NCI-H1048 (cell line): ENCODE measurements at places on chromosomes 7 and 10.

GRCh38 chr7:23472046-23472445 is 1.8 kb upstream of the IGF2BP3 start:
- no peak for DNase-seq

- DNase-seq = no peak
Measured at GRCh38 chr7:116500078-116500853, 728 bp downstream of the CAV2 start.

GRCh38 chr7:39651265-39651664 is 27.9 kb downstream of the RALA start:
- no peak for DNase-seq

DNA sequence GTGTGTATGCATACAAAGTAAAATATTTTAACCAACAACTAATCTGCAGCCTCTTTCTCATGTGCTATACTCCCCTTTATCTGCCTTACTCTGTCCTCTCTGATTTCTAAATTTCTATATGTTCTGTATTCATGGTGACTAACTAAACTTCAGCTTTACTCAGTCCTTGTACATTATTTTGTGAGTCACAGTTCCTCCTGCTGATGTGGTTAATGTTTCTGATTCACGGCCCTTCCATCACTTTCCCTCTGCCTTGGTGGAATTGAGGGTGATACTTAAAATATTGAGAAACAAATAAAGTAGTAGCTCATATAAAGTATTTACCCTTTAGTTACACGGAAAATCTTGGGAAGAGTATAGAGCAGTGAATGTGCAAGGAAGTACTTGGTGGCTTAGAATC is 899.1 kb upstream of the ZWINT start:
- DNase-seq = no peak

GRCh38 chr7:149720372-149721083 is 52.9 kb downstream of the ZNF467 start:
- no peak for DNase-seq
